Kasumi-1 (cell line): ENCODE measurements at places on chromosomes 1 and 21.

DNA sequence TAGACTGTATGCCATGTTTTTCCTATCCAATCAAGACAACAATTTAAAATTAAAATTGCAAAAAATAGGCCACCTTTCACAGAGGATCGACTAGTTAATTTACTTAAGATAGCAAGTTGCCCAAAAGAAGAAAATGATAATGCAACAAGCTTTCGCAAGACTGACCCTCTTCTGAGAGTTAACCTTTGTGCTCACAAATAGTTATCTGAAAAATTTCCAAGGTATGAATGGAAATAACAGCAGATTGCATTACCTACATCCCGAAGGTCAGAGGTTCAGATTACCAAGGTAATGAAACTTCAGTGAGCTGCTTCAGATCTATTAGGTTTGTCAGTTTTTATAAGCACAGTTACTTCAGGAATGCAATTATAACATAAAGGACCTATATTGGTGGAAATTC, 298.0 kb downstream of the KCTD3 start:
- no peak for DNase-seq

GRCh38 chr21:42388740-42389448, 7.0 kb downstream of the TMPRSS3 start:
- no peak for DNase-seq

DNA sequence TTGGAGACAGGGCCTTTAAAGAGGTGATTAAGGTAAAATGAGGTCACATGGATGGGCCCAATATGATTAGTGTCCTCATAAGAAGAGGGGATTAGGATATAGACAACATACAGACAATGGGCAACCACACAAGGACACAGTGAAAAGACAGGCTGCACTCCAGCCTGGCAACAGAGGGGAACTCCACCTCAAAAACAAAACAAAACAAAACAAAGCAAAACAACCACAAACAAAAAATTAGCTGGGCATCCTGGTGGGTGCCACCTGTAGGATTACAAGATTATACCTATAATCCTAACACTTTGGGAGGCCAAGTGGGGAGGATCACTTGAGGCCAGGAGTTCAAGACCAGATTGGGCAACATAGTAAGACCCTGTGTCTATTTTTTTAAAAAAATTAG, 4.8 kb upstream of the MDM4 start:
- DNase-seq: no peak

DNA sequence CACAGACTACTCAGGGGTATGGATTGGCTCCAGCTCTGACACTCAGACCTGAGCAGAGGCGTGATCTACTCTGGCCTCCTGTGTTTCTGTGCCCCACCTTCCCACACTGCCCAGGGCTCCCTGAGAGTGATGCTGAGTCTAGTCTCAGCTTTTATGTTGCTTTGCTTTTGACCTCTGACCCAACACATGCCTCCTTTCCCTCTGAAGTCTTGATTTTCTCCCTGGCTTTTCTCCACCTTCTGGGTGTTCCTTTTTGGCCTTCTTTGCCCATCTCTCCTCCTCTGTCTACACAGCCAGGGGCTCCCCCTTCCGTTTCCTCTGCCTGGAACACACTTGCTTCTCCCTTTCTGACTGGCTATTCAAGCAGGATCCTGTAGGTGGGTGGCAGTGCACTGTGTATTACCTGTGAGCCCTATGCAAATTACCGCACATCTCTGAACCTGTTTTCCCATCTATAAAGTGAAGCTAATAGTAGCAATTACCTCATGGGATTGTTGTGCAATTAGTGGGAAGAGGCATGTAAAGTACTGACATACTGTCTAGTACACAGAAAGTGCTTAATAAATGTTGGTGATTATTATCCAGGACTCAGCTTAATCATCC, 13.7 kb upstream of the MEX3A start:
- no peak for DNase-seq

- DNase-seq: no peak
Observed at GRCh38 chr1:41499591-41499990, 15.1 kb upstream of the EDN2 start.
